ENCODE measurements at places on chromosomes 3 and 15.

DNA sequence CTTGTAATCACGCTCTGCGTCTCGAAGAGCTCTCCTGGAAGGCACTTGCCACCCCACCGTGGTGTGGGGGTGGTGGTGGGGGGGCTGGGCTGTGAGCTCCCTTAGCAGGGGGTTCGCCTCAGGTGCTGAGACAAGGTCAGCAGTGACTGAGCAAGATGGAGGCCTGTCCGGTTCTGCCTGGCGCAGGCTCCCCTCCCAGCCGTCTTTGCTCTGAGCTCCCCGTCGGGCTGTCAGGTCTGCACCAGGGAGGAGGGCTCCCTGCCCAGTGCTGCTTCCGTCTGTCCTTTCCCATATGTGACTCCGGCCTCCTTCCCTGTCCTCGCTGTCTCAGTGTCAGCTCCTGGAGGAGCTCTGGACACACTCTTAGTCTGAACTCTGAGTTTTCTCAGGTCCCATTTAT, 80.0 kb downstream of the PLXNA1 start:
- DNase-seq: no peak

DNA sequence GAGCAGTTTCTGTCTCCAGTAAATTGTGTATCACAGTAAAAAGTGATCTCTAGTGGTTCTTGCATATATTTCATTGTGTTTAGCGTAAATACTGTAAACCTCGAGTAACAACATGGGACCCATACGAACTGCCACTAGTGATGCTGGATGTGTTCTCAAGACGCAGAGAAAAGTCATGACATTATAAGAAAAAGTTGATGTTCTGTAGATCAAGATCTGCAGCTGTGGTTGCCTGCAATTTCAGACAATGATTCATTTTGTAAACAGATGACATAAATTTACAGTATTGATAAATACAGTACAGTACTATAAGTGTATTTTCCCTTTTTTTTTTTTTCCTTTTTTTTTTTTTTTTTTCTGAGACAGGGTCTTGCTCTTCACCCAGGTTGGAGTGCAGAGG, 100.1 kb downstream of the DPH6 start:
- no peak for DNase-seq

- DNase-seq: no peak
These were observed 93.4 kb downstream of the KCNMB2 start for GRCh38 chr3:178629430-178630178.

GRCh38 chr3:120198305-120198878, 86.6 kb downstream of the GPR156 start:
- peak; percentile 19 for DNase-seq

DNA sequence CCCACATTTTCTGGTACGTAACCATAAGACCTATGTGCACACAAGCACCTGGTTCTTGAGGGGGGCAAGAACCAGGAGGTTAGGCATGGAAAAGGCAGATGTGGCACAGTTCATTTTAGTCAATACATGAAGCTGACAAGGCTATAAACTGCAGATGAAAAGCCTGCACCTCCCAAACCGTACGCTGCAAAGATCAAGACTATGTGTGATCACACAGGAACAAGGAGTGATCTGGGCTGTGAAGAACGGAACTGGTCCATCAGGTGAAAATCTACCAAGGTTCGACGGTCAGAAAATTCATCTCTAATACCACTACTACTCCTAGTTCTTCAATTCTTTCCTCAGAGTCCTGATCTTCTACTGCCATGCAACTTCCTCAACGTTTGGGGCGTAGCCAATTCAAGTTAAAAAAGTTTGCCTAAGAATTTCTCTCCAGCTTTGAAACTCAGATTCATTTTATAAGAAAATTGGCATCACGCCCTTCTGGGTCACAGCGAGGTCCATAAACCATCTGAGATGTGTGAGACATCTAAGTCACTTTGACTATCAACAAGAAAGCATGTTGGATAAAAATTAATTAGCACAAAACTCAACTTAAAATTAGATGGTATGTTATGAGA, 41.9 kb downstream of the PLD1 start:
- no peak for DNase-seq

- DNase-seq: no peak
These were observed 86.9 kb upstream of the PLXNA1 start for GRCh38 chr3:126896067-126896441.

- no peak for DNase-seq
These were observed 12.3 kb downstream of the CPNE9 start for GRCh38 chr3:9715764-9716437.

- no peak for DNase-seq
These were observed 53.1 kb downstream of the GRIP2 start for GRCh38 chr3:14487086-14487485.

DNA sequence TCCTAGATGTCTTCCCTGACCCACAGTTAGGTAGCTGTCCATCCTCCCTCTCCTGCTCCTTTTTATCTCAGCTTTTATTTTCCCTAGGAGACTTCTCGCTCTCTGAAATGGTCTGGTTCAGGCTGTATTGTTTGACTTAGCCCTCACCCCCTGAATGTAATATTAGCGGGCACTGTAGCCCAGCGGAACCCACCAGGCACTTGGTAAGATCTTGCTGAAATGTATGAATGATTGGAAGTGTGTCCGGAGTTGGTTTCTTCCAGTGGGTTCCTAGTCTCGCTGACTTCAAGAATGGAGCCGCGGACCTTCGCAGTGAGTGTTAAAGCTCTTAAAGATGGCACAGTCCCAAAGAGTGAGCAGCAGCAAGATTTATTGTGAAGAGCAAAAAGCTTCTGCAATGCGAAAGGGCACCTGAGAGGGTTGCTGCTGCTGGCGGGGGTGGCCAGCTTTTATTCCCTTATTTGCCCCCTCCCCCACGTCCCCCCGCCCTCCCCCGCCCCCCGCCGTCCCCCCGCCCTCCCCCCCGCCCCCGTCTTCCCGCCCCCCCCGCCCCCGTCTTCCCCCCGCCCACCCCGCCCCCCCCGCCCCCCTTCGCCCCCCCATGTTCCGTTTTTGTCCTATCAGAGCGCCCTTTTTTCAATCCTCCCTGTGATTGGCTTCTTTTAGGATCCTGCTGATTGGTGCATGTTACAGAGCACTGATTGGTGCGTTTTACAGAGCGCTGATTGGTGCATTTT, 694 bp upstream of the EEFSEC start:
- no peak for DNase-seq

GRCh38 chr15:58484791-58485600, 53.2 kb downstream of the LIPC start:
- DNase-seq: no peak

DNA sequence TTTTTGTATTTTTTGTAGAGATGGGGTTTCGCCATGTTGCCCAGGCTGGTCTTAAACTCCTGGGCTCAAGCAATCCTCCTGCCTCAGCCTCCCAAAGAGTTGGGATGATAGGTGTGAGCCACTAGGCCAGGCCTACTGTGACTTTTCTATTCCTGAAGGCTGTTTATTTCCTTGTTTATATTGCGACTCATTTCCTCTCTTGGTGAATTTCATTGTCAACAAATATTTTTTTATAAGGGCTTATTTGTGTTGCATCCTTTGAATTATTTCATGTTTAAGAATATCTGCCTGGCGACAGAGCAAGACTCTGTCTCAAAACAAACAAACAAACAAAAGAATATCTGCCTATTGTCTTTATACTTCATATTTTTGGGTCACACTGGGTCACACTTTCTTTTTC, 29.4 kb upstream of the MCCC1 start:
- no peak for DNase-seq

GRCh38 chr3:140092848-140093536, 158.0 kb downstream of the CLSTN2 start:
- no peak for DNase-seq

GRCh38 chr3:30188713-30189112, 417.7 kb upstream of the TGFBR2 start:
- no peak for DNase-seq

DNA sequence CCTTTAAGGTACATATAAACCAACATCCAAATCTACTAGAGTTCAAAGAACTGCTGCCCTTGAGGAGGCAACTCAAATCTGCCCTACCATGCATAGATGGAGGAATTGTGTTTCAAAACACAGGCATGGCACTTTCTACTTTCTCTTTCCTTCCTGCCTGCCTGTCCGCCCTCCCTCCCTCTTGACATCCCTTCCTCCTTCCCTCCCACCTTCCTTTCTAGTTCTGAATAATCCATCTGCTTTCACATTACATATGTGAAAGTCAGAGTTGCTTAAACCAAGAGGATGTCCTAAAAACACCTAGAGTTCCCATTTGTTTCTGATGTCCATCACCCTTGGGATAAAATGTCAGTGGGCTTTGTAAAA, 537.6 kb downstream of the FOXP1 start:
- DNase-seq: no peak

DNA sequence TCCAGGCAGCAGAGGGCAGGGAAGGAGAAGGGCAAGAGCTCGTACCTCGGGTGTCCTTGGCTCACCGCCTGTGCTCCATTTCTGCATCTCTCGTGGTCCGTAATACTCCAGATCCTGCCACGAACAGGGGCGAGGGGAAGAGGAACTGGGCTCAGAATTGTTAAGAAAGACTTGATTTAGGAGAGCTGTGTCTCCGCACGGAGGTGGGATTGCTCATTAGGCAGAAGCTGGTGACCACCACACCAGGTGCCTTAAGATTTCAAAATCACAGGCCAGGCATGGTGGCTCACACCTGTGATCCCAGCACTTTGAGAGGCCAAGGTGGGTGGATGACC, 37.2 kb upstream of the BDH1 start:
- DNase-seq: no peak

GRCh38 chr15:92921215-92922131, 21.3 kb downstream of the CHD2 start:
- DNase-seq: no peak

DNA sequence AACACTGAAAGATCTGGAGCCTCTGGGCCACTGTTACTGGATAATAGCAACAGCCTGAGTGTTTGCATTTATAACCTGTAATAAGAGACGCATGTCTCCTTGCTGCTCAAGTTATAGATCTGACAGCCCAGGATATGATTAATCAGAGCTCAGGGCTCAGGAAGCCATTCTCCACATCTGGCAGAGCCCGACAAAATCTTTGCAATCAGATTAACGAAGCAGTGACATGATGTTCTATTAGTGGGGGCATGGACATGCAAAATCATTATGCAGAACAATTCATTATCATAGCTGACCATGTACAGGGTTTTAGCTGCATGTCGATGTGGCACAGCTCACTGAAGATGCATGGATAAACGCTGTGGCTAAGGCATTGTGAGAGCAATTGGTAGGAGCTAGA, 730.3 kb downstream of the ZNF385D start:
- DNase-seq: no peak

- DNase-seq: no peak
These were observed 21.3 kb downstream of the SYNM start for GRCh38 chr15:99126131-99126588.

GRCh38 chr15:90893175-90894090, 9.1 kb downstream of the FES start:
- DNase-seq: no peak

DNA sequence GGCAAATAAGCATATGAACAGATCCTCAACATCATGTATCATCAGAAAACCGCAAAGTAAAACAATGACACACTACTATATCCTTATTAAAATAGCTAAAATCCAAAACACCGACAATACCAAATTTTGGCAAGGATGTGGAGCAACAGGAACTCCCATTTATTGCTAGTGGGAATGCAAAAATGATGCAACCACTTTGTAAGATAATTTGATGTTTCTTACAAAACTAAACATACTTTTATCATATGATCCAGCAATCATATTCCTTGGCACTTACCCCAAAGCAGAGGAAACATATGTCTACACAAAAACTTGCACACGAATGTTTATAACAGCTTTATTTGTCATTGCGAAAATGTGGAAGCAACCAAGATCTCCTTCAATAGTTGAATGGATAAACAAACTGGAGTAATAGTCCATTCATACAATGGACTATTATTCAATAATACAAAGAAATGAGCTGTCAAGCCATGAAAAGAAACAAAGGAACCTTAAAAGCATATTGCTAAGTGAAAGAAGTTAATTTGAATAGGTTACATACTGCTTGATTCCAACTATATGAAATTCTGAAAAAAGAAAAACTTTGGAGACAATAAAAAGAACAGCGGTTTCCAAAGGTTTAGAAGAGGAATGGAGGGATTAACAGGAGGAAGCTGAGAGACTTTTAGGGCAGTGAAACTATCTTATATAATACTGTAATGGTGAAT, 172.0 kb downstream of the VPS13C start:
- peak; percentile 29 for DNase-seq

DNA sequence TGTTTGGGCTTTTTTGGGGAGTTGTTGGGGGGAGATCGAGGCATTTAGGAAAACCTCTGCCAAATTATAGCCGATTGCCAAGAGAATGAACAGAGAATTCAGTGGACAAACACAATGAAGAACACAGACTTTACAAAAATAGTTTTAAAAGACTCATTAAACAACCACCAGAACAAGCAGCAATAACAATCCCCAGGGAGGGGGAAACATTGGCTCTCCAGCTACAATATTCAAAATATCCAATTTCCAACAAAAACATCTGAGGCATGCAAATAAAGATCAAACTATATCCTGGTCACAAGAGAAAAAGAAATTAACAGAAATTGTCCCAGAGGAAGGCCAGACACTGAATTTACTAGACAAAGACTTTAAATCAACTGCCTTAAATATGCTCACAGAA, 24.5 kb upstream of the ANKRD28 start:
- no peak for DNase-seq

DNA sequence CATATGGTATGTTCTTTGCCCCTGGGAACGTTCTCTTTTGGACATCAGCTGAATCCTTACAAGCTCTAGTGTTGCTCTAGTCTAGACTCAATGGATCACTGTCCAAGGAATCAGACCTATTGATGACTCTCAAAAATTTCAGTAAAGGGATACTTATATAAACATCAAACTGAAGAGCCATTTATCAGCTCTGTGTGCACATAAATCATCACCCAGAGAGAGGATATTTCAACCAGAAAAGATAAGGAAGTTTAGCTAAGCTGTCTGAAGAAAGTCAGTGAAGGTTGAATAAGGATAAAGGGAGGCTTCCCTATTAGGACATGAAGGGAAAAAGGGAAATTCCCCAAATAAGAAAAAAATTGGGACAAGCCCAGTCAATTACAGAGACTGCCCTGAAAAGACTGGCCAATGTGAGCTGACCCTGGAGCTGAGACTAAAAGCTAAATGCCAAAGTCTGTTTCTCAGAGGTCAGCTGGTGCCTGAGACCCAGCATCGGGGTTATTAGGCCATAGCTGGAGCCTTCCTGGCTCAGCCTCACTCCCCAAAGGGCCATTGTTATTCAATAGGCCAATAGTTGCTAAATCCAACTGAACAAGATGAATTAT, 424.1 kb upstream of the THBS1 start:
- no peak for DNase-seq

- no peak for DNase-seq
These were observed 18.2 kb upstream of the ZNF639 start for GRCh38 chr3:179304605-179305004.

DNA sequence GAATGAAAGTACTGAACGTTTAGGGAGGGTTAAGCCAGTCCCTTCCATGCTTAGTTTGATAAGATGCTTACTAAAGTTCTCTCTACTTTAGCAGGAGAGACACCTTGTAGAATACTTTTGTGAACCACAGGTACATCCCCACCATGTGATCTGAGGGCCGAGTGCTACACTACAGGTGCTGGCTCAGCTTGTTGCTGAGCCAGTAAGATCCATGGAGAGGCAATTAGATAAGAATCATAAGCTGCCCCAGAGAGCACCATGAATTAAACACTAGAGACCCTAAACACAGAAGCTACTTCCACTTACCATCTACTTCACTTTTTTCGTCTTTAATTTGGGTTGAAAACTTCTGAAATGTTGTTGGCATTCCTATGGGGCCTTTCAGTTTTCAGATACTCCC, 70.5 kb upstream of the GOLGA8B start:
- DNase-seq: no peak

GRCh38 chr3:119990888-119991287, 103.4 kb downstream of the GSK3B start:
- DNase-seq: peak; percentile 23

GRCh38 chr15:71256934-71257664, 141.8 kb downstream of the THSD4 start:
- no peak for DNase-seq
